Nephron progenitor cell (in vitro differentiated cells): ENCODE measurements at places on chromosomes 1 and 21.

- DNase-seq: peak; percentile 69
These were observed 1.9 kb downstream of the ITPKB start for GRCh38 chr1:226736908-226737818.

- no peak for DNase-seq
These were observed 25.2 kb downstream of the TP73 start for GRCh38 chr1:3677484-3677883.

DNA sequence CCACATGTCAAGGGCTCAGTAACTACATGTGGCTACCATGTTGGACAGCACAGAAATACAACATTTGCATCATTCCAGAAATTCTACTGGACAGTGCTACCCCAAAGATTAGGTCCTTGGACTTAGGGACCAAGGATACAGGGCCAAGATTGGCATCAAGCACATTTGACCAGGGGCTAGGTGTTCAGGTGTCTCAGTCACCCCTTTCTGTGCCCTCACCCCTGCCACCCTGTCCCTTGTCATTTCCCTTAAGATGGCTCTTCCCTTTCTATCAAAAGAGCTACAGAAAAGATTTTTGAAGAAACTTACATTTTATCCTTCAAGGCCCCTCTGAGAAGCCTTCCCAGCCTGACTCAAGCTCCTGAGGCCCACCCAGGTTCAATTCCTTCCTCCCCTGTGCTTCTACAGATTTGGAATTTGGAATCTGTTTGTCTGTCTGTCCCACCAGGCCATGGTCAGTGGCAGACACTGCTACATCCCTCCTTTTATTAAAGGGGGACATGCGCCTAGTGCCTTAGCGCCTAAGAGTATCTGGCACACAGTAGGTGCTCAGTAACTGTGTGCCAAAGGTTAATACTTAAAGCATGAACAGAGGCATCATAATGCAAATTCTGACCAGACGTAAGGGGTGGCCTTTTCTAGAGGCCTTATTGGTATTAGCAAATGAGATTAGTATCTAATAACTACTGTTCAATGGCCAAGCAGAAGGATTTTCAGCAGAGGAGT, 21.4 kb downstream of the CSF1 start:
- DNase-seq: no peak

GRCh38 chr1:244010191-244010590, 40.9 kb upstream of the ZBTB18 start:
- DNase-seq: no peak

DNA sequence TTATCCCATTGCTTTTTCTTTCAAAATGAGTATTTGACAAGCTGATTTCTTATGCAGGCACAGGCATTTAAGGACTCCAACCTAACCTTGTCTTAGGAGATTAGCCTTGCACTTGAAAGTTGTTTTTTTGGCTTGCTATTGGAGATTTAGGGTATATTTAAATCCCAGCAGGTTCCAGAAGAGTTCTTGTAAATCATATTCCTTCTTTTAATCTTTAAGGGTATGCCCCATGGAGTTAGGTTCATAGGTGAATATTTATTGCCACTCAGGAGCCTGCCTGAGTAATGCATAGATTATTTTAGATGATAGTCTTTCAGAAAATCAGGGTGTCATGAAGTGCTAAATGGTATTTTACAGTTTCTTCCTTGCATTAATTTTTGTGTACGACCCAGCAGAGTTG, 146.5 kb downstream of the PATJ start:
- no peak for DNase-seq

GRCh38 chr21:15422783-15423182, 307.0 kb upstream of the USP25 start:
- no peak for DNase-seq

DNA sequence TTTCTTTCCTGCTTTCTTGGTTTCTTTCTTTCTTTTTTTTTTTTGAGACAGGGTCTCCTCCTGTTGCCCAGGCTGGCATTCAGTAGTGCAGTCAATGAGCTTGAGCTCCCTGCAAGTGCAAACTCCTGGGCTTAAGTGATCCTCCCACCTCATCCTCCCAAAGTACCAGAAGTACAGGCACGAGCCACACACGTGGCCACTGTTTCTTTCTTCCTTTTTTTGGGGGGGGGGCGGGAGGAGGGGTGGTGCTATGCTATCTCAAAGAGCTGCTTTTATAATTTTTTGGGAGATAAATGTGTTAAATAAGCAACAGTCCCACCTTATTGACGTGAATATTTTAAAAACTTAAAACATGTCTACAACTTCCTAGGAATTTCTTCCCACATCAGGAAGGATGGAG, 42.2 kb downstream of the AK4 start:
- DNase-seq: no peak

DNA sequence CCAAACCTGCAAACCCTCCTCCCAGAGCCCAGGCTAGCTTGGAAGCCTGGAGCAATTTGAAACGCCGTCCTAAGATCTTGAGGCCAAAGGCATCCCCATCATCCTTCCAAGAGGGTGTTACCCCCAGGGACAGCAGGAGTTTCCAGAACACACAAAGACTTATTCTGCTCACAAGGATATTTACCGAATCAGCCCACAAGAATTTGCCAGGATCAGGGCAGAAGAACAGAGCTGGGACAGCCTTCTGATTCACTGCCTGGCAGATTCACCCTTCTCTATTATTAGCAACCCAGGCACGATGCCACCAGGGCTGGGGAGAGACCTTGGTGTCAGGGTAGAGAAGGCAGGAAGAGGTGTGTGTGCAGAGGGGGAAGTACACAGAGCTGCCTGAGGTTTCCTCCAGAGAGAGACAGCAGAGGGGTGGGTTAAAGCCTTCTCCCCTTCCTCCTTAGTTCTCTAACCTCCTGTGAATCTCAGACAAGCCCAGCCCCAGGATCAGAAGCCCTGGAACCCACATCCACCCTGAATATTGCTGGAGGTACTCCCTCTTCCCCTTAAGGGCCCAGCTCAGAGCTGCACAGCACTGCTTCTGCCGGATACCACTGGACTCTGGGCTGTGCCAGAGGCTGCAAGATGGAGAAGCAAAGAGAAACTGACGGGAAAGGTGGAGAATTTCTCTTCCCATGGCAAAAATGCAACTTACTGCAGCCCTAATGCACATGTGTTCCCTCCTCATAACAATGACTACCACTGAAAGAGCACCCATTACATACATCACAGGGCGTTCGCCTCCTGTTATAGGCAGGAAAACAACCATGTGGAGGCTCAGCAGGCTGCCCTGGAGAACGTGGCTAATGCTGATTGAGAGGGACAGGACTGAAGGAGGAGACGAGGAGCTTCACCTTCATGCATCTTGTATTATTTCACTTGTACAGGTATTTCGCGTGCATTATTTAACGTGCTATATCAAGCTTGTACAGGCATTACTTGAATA, 61.8 kb downstream of the ITPKB start:
- no peak for DNase-seq

- DNase-seq: no peak
These were observed 20.4 kb downstream of the SLC16A1 start for GRCh38 chr1:112935461-112936111.

DNA sequence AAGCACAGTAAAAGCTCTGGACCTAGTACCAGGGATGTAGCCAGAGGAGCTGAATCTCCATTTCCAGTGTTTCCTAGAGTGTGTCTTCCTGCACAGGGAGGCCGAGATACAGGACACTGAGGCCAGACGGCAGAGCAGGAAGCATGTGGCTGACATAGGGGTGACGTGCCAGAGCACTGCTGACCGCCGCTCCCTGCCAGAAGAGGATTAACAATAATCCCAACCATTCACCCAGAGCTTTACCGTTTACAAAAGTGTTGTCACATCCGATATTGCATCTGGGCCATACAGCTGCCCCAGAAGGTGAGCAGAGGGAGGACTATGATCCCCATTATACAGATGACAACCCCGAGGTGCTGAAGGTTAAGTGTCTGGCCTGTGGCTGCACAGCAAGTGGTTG, 5.8 kb upstream of the CLDN19 start:
- no peak for DNase-seq

DNA sequence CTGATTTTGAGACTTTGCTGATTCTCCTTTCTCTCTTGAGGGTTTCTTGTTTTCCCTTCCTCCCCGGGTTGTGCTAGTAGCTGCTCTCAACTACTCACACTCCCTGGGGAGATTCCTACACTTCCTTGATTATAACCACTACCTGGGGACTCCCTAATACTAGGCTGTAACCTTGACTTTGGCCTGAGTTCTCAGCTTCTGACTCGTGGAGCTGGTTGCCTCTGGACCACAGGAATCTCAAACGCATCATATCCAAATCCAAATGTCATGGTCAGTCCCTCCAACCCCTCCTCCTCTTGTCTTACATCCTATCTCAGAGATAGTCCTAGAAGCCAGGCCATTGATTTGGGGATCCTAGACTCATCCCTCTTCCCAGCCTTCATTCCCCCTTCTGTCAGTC, 12.0 kb downstream of the MOV10 start:
- DNase-seq: no peak

DNA sequence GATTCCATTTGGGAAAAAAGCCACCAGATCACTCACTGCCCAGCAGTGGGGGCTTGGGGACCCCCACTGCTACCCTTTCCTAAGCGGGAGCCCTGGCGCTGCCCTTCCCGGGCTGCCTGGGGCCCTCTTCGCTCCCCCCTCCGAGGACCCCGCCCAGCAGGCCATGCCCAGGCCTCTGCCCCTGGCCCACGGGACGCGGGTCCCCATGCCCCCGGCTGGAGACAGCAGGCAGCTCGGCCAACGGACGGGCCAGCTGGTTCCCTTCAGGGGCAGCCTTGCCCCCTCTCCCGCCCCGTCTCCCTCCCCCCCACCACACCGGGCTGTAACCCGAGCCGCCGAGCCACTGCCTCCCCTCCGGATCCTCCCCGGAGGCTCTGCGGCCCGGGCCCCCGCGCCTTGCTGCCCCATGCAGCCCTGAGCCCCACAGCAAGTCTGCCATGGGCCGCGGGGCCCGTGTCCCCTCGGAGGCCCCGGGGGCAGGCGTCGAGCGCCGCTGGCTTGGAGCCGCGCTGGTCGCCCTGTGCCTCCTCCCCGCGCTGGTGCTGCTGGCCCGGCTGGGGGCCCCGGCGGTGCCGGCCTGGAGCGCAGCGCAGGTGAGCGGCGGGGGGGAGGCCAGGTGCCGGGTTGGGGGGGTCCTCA, at the start of gene MMP23B:
Gene MMP23B (plus strand): TSS at position 392 of the 639 bp plus-strand sequence. CDS start 46 bp downstream, at position 438.
- DNase-seq: peak; percentile 67

DNA sequence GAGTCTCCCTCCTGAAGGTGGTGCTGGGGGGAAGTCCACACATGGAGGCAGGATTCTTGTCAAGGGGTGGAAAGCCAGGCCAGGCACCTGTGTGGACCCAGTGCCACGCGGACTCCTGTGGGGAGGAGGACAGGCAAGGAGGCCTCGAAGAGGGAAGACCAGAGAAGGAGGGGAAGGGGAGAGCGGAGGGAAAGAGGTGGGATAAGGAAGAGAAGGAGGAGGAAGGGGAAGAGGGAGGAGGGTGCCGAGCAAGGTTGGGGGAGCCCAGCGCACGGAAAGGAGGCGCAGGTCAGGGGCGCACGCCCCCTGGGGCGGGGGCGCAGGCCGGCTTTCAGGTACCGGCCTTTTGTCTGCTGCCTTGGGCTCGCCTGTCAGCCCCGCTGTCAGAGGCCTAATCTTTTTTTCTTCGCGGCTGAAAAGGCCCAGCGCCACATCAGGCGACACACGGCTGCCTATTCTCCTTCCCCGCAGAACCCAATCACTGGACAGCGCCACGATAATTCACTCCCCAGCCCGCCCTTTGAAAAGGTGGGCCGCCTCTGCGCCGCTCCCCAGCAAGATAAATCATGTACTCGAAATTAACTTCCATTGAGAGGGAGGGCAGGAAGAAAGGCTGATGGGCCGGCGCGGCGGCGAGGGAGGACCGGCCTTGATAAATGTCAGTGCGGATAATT, 42.5 kb downstream of the PRDM16 start:
- no peak for DNase-seq
